ENCODE measurements at places on chromosomes 7 and 10.
A peak's percentile ranks its signal among the peaks of the same experiment; 100 is the strongest.

DNA sequence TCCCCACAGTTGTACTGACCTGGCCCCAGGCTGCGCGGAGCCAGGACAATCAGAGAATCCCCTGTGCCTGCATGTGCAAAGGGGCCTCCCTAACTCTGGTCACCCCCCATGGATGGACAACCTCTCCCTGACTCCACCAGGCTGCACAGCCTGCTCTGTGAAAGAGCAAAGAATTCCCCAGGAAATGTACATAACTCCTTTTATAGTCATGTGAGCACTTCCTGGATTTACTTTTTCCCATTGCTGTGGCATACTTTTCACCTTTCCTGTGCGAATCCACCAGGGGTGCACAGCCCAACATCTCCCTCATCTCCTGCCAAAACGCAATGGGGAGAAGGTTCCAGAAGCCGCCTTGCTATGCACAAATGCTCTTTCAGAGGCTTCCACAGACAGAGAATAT, 27.9 kb downstream of the FGFR2 start:
- DNase-seq: no peak

- no peak for DNase-seq
Observed at GRCh38 chr7:117800406-117800805, 72.8 kb downstream of the CTTNBP2 start.

DNA sequence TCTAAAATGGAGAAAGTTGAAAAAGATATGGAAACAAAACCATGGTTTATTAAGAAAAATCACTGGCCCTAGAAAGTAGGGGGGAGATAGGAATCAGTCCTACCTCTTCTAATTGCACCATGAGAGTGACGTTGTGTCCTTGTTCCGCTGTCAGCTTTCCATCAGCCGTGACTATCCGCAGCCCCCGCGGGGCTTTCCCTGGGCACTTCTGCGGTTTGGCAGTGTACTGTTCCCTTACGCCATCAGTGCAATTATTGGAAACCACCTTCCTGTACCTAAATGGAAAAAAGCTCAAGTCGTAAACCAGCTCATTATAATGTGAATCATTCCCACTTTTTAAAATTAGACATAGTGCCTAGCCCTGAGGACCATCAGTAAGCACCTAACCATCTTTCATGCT, 512.2 kb downstream of the SORCS1 start:
- DNase-seq: no peak

DNA sequence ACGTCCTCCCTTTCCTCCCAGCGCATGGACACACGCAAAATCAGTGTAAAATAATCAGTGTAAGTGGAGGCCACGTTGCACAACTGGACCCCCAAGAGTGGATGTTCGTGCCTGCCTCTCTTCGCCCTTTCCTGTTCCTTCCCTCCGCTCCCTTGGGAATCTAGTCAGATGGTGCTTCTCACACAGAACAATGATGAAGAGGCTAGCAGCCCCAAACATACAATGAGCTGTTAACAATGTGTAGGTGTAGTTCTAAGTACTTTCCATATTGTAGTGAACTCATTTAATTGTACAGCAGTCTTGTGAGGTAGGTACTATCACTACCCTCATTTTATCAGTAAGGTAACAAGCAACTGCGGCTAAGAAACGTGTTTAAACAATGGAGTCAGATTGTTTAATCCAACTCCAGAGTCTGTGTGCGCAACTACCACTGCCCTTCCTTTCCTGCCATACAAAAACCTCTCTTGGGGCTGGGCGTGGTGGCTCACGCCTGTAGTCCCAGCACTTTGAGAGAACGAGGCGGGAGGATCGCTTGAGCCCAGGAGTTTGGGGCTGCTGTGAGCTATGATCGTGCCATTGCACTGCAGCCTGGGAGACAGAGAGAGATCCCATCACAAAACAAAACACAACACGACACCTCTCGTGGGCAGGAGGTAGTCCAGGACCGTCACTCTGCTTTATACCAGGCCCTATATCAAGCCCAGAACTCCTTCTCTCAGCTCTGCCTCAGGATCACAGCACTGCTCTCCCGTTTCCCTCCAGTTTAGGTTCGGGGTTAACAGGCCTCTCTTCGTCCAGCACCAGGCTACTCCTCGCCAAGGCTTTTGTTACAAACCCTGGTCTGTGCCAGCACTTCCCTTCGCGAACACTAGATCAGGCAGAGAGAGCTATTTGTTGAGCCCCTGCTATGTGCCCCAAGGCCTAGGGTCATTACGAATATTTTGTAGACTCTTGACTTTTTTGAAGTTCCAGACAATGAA, 1.1 kb downstream of the FKBP9 start:
- peak; percentile 9 for DNase-seq

DNA sequence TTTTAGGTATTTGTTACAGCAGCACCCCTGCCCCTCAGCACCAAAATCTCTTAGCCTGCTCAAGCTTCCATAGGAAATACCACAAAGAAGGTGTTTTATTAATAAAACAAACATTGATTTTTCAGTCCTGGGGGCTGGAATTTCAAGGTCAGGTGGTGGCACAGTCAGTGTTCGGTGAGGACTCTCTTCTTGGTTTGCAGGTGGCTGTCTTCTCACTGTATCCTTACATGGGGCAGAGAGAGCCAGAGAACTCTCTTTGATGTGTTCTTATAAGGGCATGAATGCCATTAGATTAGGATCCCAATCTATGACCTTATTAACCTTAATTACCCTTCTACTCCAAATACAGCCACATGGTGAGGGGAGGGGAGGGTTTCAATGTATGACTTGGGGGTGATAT, 112.3 kb upstream of the PFKP start:
- no peak for DNase-seq

DNA sequence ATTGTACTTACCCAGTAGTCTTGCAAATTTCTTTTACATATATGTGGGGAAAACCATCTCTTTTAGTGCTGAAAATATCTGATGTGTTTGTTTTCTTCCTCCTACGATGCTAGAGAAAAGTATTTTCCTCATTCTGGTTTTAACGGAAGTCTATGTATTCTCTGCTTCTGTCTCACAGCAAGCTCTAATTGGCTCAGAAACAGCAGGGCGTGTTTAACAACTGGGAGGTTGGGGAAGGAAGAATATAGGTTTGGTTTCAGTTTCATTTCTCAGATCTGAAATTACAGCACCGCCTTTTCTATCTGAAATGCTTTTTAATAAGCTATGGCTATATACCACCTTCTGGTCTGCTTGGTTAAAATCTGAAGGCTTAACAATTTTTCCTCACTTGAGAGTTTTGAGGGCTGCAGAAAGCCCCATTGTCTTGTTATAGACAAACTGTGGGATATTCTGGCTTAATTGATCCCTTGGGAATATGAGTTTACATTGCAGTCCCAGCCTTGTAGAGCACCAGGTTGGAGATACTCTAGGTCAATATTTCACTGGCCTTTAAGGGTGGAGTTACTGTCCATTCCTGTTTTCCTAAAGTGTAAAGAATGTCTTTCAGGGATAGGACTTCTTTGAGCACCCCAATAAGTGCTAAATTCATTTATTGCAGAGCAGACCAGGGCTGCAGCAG, at the start of gene SAMD9:
TSS of gene SAMD9 (minus strand) at position 128 of the 679 bp plus-strand sequence. CDS start 11,882 bp downstream, outside the sequence.
- peak; percentile 23 for DNase-seq

GRCh38 chr10:125157505-125157904, 2.9 kb downstream of the CTBP2 start:
- DNase-seq: no peak

- no peak for DNase-seq
Observed at GRCh38 chr7:55160539-55160938, 141.7 kb downstream of the EGFR start.

DNA sequence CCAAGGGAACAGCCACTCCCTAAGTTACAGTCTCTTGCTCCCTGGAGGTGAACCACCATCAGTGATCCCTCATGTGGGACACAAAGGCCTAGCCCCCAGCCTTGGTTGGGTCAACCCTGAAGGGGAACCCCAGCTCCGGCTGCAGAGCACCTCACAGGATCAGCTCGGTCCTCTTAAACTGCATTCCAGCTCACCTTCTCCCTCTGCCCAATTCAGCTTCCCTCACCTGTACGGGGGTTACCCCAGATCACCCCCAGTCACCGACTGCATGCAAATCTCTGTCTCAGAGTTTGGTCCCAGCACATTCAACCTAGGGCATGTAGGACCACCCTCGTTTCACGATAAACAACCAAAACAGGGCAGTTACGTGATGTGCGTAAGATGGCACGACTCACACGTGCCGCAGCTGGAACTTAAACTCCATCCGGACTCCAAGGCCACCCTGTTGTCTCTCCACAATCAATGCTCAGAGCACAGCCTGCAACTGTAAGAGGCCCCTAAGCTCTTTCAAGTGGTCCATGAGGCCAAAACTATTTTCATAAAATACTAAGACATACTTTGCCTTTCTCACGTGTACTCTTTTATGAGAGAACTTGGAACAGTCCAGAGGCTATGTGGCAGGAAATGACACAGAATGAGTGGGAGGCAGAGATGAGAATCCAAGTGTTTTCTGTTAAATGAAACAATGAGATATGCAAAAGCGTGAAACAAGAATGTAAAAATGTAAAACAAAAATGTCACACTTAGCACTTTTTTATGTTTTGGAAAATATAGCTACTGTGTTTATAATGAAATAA, 285.2 kb downstream of the PTPRN2 start:
- DNase-seq: no peak

DNA sequence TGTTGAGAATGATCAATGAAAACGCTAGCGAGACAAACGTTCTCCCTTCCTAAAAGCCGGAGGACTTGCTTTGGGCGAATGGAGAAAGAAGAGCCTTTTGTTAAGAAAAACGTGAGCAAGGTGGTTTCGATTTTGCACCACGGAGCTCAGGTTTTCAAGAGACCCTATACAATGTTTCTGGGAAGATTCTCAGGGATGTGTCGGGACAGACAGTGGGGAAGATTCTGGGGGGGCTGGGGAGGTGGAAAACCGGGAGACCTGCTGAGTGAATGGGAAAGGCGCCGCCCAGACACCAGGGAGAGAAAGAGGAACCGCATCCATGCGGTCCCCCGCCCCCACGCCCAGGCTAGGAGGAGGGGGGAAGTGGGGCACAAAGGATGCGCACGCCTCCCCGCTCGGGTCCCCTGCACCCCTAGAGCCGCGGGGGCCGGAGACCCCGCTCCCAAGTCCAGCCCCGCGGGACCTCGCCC, 745 bp downstream of the YWHAG start:
- DNase-seq: peak; percentile 68

DNA sequence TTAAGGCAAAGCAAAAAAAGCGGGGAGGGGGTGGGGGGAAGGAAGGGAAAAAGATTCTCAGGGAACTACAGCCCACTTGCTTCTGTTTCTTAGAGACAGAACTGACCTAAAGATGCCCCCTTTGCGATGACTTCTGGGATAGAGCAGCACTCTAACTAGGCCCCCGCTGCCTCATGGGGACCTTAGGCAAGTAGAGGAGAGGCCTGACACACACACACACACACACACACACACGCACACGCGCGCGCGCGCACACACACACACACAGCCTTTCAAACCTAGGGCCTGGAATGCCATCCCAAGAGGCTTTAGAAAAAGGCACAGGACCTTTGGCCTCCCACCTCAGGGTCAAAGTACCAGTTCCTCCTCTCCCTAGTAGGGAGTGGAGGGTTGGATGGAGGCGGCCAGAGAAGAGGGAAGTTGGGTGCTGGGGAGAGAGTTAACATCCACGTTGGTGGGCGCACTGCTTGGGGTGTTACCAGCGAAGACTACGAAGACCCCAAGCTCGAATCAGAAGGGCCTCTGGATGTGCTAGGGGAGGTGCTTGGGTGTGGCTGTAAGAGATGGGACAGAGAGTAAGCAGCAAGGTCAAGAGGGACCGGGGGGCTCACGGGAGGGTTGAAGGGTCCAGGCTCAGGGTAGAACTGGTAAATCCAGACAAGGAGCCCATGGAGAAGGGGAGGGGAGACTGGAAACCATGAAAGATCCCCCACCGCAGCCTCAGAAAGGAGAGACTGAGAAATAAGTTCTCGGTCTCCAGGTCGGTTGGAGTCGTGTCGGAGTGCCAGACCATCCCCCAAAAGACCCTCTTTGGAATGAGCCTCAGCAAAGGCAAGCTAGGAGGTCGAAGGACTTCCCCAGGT, 1.2 kb upstream of the COL1A2 start:
- no peak for DNase-seq

DNA sequence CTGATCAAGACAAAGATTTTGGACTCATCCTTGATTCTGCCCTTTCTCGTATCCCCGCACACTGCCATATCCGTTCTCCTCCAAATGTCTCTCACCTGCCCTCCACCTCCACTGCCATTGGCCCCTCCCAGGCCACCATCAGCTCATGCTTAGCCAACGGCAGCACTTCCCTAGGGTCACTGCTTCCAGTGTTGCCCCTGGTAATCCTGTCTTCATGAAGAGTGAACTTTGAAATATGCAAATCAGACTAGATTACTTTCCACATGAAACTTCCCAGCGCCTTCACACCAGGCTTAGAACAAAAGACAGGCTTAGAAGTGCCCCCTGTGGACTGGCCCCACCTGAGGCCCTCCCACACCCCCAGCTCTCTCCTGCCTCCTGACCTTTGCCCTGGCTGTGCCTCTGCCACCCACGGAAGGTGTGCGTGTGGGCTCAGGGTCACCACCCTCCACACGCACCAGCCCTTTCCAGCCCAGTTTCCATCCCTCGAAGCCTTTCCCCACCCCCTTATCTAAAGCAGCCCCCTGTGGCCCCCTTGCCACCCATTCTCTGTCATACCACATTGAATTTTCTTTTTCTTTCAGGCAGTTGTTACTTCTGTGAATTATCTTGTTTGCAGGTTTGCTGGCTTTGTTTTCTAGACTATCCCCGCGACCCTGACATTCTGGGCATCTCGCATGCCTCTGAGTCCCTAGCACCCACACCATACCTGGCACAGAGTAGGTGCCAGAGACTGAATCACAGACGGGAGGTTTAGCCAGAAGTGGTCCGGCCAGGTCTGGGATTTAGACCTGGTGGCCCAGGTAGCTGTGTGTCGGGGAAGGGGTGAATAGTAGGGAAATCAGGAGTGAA, 26.8 kb upstream of the C10orf53 start:
- DNase-seq: no peak

DNA sequence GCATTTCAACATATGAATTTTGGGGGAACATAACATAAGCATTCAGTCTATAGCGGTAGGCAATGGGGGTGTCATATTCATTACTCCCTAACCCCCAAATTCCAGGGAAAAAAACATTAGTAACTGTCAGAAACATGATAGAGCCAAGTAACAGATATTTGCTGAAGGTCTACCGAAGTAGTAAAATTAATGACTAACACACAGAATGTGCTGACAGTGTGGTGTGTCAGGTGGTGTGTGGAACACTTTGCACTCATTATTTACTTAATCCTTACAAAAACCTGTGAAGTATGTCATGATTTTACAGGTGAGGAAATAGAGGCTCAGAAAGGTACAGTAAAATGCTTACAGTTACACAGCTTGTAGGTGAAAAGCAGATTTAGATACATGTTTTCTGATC, 85.4 kb upstream of the RHOBTB1 start:
- DNase-seq: no peak

- DNase-seq: no peak
Observed at GRCh38 chr7:82294382-82294784, 149.2 kb downstream of the CACNA2D1 start.

GRCh38 chr10:118753331-118754228, 1.2 kb downstream of the CACUL1 start:
- no peak for DNase-seq

DNA sequence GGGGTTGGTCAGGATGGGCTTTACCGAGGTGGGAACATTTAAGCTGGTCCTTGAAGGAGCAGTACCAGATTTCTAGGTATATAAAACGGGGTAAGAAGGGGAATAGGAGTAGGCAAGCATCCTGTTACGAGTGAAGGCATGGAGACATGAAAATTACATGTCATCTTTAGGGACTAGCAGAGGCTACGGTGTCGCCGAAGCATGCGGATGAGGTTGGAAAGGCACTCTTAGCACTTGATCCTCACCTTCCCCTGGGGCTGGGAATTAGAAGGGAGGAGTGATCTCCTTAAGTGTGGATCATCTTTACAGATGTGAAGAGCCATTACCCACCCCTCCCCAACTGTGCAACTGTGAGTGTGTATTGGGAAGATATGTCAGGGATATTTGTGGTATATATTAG, 13.8 kb upstream of the ZRANB1 start:
- no peak for DNase-seq

GRCh38 chr10:43090188-43090587, 13.3 kb downstream of the RET start:
- DNase-seq: no peak

Measured in prostate gland (tissue), 2 donors.